RCC 7860 (cell line): ENCODE measurements at places on chromosomes 7 and 10.

GRCh38 chr7:133482599-133482998 is 229.7 kb downstream of the EXOC4 start:
- no peak for DNase-seq

DNA sequence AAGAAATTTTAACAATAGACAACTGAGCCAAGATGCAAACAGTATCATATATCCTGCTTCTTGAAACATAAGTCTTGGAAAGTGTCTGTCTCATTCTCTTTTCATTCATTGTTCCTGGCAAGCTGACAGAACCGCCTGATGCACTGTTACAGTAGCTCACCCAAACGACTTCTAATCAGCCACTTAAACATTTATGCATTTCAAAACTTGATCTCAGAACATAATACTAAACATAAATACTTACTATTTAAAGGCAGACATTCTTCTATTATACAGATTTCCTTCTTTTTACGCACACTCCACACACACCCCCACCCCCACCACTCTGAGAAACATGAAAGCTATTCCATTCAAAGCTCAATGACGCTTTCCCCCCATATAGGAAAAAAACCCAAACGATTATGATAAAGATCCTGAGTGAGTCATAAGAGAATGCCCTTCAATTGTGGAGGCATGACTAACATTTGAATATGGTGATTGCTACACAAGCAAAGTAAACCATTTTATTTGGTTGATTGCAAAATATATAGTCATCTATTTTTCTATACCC is 30.5 kb downstream of the SHTN1 start:
- DNase-seq, result no peak

GRCh38 chr7:30173058-30173897 is 38.5 kb downstream of the MTURN start:
- peak; percentile 70 for DNase-seq

DNA sequence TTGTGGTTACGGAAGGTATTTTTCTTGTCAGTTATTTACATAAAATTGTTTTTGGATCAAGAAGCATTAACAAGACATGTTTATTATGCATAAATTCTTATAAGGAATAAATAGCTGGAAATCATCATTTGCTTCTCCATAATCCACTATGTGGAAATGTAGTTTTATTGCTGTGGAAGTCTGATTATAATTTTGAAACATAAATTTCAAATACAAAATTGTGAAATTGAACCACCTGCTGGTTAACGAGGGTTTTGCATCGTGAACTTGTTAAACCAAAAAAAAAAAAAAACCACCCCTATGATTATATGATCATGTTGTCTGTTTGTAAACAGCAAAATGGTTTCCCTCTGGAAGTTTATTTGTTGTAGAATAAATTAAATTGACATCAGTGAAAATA is 25.9 kb downstream of the ABRAXAS2 start:
- DNase-seq, result no peak

DNA sequence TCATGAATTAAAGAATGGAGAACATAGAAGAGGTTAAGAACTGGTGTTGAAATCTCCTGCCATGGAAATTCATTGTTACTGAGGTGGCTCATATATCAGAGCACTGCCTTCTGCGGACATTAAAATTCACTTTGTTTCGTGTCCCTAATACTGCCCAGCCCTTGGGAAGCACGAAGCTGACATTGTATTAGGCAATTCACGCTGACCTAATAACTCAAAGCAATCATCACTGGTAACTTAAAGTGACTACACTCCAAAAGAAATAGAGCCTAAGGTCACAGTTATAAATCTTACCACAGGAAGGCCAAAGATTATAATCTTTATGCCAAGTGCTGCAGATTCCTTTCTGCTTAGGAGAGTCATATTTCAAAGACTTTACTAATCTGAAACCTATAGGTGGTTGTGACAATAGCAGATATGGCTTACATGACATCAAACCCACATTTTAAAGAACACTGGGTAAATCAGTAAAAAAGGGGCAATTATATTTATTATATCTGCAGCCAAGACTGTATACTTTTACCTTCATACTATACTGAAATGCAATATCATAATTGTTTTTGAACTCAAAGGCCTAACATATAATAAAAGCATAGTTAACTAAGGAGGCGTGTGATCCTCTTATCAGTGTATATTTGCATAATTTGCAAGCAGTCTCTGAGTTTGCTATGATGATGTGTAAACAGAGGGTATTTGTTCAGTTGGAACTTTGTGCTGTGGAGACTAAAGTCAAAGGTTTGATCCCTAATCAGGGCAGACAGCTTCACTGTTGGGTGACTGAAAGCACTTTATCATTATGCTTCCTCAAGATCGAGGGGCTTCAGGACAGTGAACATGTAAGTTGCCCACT is 51.9 kb upstream of the CAPZA2 start:
- no peak for DNase-seq

GRCh38 chr10:78177491-78178185 is 144.0 kb downstream of the RPS24 start:
- DNase-seq, result no peak

DNA sequence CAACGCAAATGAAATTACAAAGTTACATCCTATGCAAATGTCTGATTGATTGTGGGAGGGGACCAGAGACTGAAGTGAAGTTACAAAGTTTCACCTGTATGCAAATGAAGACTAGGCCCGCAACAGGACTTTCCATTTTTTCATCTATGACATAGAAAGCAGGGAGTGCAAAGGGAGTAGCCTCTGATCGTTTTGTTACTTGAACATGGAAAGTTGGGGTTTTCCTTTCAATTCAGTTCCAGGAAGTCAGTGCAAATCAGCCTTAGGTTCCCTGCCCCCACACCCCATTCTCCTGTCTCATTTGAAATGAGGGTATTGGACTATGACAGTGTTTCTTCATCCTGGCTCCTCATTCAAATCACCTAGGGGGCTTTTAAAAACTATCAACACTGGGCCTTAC is 96.9 kb upstream of the HABP2 start:
- DNase-seq, result no peak

- no peak for DNase-seq
These were observed 73.7 kb downstream of the EVX1 start for GRCh38 chr7:27316311-27316710.

- no peak for DNase-seq
These were observed 54.7 kb downstream of the RASGEF1A start for GRCh38 chr10:43212043-43212721.

GRCh38 chr7:25894002-25894901 is 257.7 kb upstream of the NFE2L3 start:
- DNase-seq, result no peak

DNA sequence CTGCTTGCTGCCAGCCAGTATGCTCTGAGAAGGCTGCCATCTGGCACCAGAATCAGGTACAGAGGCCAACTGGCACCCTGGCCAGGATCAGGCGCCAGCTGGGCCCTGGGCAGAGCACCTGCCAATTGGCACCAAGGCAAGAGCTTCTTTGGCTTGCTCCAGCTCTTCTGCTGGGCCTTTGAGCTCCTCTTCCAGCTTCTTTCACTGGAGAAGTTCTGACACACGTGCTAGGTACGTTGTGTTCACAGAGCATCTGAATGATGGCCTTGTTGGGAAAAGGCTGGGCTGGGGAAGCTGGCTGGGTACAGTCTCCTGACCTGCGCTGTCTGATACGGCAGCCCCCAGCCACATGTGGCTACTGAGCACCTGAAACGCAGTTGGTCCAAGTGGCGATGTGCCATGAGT is 31.7 kb upstream of the OPALIN start:
- no peak for DNase-seq

- DNase-seq, result no peak
These were observed 50.1 kb upstream of the DNAAF5 start for GRCh38 chr7:676246-676971.

DNA sequence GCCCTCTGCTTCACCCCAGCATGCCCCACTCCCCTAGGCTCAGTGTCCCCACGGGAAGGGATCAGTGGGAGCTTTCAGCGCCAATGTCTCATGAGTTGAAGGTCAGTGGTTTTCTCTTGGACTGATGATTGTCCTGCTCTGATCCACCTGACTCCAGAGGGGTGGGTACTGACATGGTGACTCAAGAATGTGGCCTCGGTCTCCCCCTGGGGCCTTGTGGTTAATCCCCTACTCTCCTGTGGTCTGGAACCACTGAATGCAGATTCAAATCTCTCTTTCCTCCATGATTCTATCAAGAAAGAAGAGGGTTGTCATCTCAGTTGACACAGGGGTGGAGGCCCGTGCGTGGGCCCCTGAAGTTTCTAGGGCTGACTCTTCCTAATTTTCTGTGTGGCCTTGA is 176.9 kb downstream of the RPS24 start:
- peak; percentile 62 for DNase-seq

DNA sequence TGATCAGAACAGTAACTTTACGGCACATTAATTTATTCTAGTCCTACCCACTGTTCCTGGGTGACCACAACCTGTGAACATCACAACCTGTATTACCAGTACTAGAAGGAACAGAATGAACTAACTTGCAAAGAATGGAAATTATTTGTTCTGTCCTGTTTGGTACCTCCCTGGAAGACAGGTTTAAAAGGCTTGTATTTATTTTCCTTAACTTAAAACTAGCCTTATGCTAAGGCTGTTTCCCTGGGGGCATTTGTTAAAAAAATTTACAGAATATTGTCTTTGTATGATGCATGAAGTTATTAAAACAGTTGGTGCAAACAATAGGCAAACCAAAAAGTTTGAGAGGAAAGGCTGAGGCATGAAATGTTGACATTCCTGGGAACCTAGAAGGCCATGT is 132.7 kb downstream of the DNAJC1 start:
- no peak for DNase-seq

- DNase-seq, result no peak
These were observed 46.2 kb downstream of the SEM1 start for GRCh38 chr7:96663457-96663856.

GRCh38 chr10:82653244-82654155 is 778.5 kb downstream of the NRG3 start:
- DNase-seq, result no peak

DNA sequence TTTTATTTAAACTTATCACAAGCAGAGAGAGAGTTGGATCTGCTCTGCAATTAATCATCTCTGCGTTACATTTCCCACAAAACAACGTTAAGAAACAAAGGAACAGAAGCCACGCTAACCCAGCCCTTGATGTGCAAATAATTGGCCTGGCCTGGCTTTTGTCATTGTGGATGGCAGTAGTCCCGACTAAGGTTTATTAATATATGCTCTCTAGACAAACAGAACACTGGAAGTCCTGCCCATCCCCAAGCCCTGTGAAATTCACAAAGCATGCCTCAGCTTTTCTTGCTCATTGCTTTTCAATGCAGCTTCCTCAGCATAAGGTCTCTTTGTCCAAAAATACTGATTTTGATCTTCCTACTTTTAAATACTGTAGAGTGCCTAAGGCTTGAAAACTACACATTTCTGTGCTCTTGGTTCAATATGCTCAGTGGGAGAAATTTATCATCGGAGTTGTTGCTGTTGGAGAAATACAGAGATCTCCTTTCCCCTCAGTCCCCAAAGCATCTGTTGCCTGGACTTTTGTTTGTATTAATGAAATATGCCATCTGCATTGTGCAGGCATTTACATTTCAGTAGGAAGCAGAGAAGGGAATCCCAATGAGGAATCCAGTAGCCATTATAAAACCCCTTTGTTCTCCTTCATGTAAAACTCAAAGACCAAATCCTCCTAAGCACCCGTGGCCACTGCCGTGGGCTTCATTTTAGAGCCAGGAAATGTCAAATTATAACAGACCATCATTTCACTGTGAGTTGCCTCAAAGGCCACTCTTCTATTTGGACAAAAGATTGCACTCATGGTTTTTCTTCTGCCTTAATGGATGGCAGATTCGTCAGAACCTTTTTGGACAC is 61.1 kb downstream of the SORCS1 start:
- DNase-seq, result no peak

- no peak for DNase-seq
These were observed 235.9 kb downstream of the KCNMA1 start for GRCh38 chr10:77401683-77402082.
